ENCODE measurements at places on chromosomes 6 and 20. TPM values are rescaled to one million over a fixed set of nuclear protein-coding genes. Genes with fewer than 3 reads are reported as not detected.

DNA sequence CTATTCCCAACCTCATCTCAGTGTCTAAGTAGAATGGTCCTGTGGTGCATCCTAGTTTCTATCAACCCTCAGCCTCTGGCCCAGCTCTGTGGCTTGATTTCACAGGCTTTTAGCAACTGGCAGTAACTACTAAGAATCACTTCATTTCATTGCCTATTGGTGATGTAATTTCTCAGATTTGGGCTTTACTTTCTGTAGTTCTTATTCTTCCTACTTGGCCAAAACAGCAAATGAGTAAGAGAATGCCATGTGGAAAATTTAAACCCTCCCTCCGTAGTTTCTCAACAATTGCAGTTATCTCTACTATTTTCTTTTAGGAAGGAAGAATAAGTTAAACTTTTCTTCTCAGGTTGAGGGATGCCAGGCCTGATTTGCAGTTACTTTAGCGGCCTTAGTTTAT lies 387.3 kb downstream of the CDKAL1 start:
- no peak for DNase-seq

Gene VGLL2
- total RNA-seq = not detected

- DNase-seq = no peak
Measured at GRCh38 chr6:167737205-167737830, 89.4 kb upstream of the AFDN start.

Gene PSORS1C2
- not detected for total RNA-seq

Gene TRERF1
- total RNA-seq = 7.0 TPM

DNA sequence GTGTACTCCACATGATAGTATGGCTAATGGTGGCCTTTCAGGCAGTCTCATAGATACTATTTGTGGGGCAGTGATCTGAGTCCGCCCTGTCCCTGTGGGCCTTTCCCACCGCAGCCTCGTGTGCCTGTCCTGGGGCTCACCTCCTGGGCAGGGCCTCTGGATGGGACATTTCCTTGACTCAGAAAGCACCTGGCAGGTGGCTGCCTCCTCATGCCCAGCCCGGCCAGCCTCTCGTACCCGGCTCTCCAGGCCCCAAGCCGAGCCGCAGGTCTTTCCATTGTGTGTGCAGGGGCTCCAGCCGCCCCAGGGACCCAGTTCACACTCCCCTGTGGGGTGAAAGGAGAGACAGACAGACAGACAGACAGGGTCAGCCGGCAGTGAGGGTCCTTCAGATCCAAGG lies 38.3 kb downstream of the RSPO4 start:
- no peak for DNase-seq

GRCh38 chr20:19026121-19026878 lies 186.1 kb upstream of the SLC24A3 start:
- DNase-seq = no peak

Gene PHACTR1
- 7.9 TPM for total RNA-seq

Gene MEI4
- 0.13 TPM for total RNA-seq

DNA sequence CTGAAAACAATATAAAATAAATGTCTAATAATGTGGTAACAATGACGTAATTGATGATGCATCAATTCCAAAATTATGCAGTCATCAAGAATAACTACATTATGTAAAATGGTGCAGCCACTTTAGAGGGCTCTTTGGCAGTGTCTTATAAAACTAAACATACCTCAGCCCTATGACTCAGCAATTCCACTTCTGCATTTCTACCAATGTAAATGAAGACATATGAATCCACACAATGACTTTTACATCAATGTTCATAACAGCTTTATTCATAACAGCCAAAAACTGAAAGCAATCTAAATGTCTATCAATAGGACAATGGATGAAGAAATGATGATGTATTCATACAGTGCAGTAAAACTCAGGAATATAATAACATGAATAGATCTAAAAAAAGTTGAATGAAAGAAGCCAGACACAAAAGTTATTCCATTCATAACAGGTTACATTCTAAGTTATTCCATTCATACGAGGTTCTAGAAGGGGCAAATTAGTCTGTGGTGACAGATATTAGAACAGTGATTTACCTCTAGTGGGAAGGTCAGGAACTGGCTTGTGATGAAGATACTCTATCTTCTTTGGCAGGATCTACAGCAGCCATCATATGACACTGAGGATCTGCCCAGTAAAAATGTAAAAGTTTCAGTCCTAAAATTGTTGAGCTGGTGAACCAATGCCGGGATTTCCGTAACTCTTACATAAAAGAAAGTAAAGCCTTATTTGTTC lies 396.1 kb downstream of the PLCB1 start:
- DNase-seq = no peak

DNA sequence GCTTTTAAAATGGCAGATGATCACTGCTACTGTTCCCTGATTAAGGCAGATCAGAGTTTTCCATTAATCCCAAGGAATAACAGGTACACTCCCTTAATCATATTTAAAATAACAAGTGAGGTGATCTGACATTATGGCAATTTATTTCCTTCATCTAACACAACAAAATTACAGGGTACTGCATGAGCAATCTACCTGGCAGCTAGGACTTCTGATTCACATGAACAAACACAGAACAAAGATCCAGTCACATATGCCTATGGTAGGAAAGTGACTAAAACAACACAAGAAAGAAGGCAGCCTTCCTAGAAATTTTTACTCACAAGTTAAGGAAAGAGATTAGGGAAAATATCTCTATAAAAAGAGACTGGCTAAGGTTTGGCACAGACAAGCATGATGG lies 33.2 kb downstream of the MAP7 start:
- DNase-seq = no peak

Gene TCP11
- not detected for total RNA-seq

- DNase-seq = no peak
Measured at GRCh38 chr20:11378252-11378651, 539.4 kb upstream of the BTBD3 start.

- no peak for DNase-seq
Measured at GRCh38 chr6:125806813-125807212, 16.1 kb downstream of the NCOA7 start.

DNA sequence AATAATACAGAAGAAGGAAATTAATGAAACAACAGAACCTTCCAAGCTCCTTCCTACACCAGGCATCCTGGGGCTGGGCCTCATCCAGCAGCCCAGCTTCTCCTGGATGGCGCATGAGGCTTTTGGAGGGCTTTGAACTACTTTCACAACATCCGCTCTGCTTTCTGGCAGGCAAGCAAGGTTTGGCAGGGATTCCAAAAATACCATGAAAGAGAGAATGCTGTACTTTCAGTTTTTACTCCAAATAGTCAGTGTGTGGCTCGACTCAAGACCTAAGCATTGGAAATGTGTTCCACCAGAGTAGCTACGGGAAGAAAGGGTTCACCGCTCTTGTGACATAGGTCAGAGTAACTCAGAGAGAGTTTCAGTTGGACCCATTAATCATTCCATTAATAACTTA lies 125.4 kb downstream of the OPRM1 start:
- peak; percentile 79 for DNase-seq
